AG20443 (cell line): ENCODE measurements at places on chromosomes 3 and 15.

GRCh38 chr15:47742742-47743141 is 25.4 kb downstream of the SEMA6D start:
- DNase-seq: no peak

GRCh38 chr15:98904544-98904943 is 103.0 kb downstream of the PGPEP1L start:
- peak; percentile 73 for DNase-seq

DNA sequence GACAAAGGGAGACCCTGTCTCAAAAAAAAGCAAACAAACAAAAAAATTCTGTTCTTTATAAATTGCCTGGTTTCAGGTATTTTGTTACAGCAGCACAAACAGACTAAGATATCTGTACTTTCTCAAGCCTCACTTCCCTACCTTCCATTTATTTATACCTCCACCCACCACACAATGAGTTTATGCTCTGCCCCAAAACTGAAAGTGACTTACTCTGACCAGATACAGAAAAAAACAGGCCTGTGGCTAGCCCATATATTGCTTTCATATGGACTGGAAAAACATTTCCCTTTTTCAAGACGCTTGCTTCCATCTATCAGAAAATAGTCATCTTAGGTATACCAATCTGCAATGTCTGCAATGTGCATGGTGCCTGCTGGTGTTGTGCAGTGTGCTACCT is 8.7 kb upstream of the GPD1L start:
- no peak for DNase-seq

DNA sequence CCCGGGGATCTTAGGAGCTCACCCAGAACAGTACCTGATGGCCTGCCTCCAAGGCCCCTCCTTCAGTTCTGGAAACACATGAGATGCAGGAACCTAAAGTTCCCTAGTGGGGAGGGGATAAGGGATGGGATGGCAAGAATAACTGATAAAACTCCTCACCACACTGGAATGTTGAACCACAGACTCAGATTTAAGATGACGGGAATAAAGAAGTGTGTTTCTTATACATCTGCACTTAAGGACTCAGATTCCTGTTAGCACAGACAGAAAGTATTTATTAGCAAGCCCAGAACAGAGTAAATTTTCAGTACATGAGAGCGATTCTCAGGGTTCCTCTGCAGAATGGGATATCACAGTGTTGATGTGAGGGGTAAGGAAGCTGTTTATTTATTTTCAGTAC is 245.2 kb downstream of the TLE3 start:
- DNase-seq: peak; percentile 32

- no peak for DNase-seq
Measured at GRCh38 chr3:122988508-122988907, 39.1 kb downstream of the SEMA5B start.

- DNase-seq: no peak
Measured at GRCh38 chr15:73959012-73959581, 32.8 kb downstream of the LOXL1 start.

DNA sequence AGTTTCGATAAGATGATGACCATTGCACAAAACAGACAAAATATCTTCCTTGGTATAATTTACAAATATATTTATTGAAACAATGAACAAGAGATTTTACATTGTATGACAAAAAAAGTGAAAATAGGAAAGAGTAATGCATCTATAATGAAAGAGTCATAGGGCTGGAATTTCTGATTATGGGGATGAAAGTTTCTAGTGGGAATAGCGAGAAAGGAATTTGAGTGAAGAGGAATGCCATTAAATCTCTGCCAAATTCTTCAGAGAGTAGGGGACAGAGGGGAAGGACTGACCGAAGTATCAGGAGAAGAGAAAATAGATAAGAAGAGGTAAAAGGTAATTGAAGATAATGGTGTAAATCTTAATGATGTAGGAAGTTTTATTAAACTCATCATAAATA is 125.4 kb downstream of the VGLL3 start:
- DNase-seq: peak; percentile 39

- DNase-seq: no peak
Measured at GRCh38 chr3:164230385-164231094, 847.8 kb downstream of the SI start.

- peak; percentile 92 for DNase-seq
Measured at GRCh38 chr3:43155464-43156121, 49.7 kb upstream of the POMGNT2 start.

DNA sequence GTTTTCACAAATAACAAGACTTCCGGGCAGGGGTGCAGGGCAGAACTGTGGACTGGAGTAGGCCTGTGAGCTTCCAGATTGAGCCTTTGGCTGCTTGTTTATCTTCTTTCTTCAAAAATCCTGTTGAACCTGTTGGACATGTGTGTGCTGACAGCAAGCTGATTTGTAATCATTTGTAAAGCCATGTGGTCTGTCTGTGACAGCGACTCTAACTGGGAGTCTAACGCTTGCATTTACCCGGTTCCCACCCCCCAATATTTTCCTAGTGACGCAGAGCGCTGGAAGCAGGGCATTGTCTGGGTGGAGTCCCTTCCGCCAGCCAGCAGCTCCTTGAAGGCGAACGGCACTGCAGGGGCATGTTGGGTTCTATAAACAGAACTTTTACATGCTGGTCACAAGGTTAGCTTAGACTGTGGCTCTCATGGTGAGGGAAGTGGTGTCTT is 85.7 kb upstream of the MYZAP start:
- peak; percentile 78 for DNase-seq

- no peak for DNase-seq
Measured at GRCh38 chr15:96515371-96515770, 184.9 kb downstream of the NR2F2 start.

- DNase-seq: no peak
Measured at GRCh38 chr3:113094337-113095221, 103.8 kb downstream of the GTPBP8 start.

DNA sequence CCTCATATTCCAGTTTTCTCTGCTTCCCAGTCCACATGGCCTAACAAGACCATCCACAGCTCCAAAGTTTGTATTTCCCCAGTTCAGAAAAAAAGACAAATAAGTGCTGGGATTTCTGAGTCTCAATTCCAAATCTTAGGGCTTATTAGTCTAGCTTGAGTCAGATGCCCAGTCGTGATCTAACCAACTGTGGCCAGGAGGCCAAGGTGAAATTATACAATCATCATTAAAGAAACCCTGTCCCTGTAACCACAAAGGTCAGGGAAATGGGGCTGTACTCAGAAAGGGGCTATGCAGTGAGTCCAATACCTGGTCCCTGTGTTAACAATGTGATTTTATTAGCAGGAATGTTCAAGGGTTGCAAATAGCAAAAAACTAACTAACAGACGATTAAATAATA is 40.5 kb upstream of the MITF start:
- no peak for DNase-seq

GRCh38 chr3:181555681-181556080 is 156.0 kb upstream of the SOX2 start:
- DNase-seq: no peak

GRCh38 chr15:68481321-68481720 is 49.4 kb upstream of the ITGA11 start:
- DNase-seq: no peak

GRCh38 chr3:42979044-42979972 is at the start of gene GASK1A:
Gene GASK1A (plus strand): TSS chr3:42979311. CDS start chr3:42979643, 332 bp downstream.
- DNase-seq: peak; percentile 48

GRCh38 chr3:80889535-80889934 is 871.9 kb downstream of the GBE1 start:
- no peak for DNase-seq

DNA sequence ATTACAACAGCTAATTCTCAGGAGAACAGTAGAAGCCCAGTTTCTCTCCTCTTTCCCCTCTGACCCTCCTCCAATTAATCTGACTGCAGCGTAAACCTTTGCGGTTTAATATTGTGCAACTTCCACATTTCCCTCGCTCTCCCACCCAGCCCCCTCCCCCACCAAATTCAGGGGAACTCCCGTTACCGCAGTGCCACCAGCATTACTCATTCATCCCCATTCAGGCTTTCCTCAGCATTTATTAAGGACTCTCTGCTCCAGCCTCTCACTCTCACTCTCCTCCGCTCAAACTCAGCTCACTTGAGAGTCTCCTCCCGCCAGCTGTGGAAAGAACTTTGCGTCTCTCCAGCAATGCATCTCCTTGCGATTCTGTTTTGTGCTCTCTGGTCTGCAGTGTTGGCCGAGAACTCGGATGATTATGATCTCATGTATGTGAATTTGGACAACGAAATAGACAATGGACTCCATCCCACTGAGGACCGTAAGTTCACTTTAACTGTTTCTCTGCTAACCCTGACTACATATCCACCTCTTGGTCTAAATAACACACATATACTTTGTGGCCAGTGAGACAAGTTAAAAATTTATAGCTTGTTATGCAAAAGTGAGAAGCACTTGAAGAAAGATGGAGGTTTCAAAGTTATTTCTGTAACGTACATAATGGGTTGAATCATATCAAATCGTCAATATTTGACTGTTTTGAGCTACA is at the start of gene PTX3:
PTX3 (plus strand) TSS at position 268 of the 709 bp plus-strand sequence; CDS start at position 352, 84 bp downstream.
- DNase-seq: peak; percentile 81
